ENCODE measurements at places on chromosomes 7 and 10.

GRCh38 chr7:131341690-131342089 lies 14.0 kb downstream of the MKLN1 start:
- DNase-seq: no peak

GRCh38 chr7:132771301-132771730 lies 195.0 kb upstream of the PLXNA4 start:
- peak; percentile 53 for DNase-seq

GRCh38 chr10:62019013-62019684 lies 117.7 kb downstream of the ARID5B start:
- no peak for DNase-seq

DNA sequence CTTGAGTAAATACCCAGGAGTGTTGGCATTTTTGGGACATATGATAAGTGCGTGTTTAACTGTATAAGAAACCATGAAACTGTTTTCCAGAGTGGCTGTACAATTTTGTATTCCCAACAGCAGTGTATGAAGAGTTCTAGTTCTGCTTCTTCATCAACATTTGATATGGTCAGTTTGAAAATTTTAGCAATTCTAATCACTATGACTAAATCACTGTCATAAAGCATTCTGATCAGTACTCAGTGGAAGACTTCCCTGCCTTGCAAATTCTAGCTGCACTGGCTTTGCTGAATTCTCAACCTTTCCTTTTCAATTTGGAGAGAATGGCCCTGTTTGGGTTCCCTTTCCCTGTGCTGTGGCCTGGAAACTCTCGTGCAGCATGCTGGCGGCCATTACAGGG lies 18.6 kb upstream of the FAM221A start:
- no peak for DNase-seq

- DNase-seq: no peak
These were observed 100.4 kb downstream of the TAX1BP1 start for GRCh38 chr7:27840313-27840712.

GRCh38 chr10:99906470-99906869 lies 103.3 kb downstream of the DNMBP start:
- DNase-seq: peak; percentile 92
